ENCODE measurements at places on chromosomes 1 and 21.

- no peak for DNase-seq
Measured at GRCh38 chr1:232964601-232965000, 14.2 kb downstream of the NTPCR start.

DNA sequence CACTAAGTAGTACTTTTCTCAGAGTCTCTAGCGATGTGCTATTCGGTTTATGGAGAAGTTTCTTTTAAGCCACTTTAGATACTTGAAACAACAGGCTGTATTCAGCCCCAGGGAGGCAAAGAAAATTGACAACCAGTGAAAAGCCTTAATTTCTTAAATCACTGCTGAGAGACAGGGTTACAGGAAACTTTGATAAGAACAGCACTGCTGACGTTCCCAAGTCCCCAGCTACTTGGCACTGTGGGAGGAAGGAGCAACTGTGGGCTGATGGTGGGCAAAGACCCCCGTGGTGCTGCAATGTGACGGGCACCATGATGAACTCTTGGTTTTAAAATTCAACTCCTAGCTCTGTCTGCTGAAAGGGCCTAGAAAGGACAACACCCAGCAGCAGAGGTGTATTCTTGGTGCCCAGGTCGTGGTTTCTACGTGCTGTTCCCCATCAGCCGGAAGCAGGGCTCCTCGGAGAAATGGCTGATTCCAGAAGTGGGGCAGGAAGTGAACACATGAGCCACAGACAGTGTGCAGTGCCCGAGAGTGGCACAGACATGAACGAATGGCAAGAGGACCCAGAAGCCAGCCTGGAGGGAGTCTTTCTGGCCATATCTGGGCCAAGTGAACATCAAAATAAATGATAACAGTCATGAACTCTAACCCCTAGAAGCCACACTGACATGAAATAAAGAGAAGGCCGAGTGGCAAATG, 5.3 kb downstream of the PTTG1IP start:
- no peak for DNase-seq

DNA sequence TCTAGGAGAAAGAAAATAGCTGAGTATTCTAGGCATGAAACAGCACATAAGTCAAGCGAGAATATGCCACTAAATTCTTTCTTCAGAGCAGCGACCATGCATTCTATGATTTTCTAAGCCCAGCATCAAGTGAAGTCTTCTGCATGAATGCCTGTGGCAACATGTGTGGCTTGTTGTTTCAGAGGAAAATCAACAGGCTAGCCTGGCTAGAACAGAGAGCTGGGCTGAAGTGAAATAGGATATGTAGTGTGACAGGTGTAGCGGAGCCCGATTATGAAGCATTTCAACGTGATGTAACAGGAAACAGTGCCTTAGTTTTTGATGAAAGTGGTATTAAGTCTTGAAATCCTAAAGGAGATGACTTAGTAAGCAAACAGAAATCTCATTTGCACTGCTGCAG, 7.0 kb downstream of the CSDE1 start:
- DNase-seq: no peak

DNA sequence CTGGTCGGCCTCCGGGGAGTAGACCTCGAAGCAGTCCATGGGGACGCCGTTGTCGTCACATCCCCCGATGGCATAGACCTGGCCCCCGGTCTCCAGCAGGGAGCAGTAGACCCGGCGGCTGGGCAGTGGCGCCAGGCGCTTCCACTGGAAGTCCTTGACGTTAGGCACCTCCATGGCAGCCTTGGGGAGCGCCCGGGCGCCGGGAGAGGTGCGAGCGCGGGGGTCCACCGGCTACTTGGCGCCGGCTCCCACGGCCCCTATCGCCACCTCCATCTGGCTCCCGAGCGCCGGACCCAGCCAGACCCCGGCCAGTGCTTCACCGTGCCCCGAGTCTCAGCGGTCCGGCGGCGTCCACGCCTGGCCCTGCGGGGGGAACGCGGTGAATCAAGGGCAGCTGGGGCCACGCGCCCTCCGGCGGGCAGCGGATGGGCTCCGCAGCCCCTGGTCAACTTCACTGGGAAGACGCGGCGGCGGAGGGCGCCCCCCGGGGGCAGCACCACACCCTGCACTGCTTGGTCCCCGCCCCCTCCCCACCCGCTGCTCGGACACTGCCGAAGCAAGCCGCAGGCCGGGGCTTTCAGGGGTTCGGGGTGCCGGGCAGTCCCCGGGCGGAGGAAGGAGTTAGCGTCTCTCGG, 13.2 kb downstream of the KLHDC8A start:
- DNase-seq: no peak

GRCh38 chr1:229593800-229594199, 32.1 kb downstream of the TAF5L start:
- DNase-seq: no peak

- DNase-seq: no peak
Measured at GRCh38 chr21:29613021-29613420, 314.3 kb downstream of the BACH1 start.

GRCh38 chr1:165610866-165611265, 20.2 kb upstream of the MGST3 start:
- no peak for DNase-seq

Measured in NCI-H1048 (cell line).